Camera-type eye (tissue), 1 donor: ENCODE measurements at places on chromosomes 11 and 22. TPM values are rescaled to one million over a fixed set of nuclear protein-coding genes. Genes with fewer than 3 reads are reported as not detected.

Gene GAB4
- not detected for total RNA-seq

Gene GRIA4
- total RNA-seq = 163 TPM

Gene RFPL1
- not detected for total RNA-seq

Gene PRDM11
- total RNA-seq = 30.3 TPM

Gene GRK3
- 16.0 TPM for total RNA-seq

Gene ST13
- total RNA-seq = 191 TPM

Gene SCN2B
- total RNA-seq = 7.4 TPM

Gene GDPD4
- total RNA-seq = not detected

Gene OR56A1
- total RNA-seq = 0.11 TPM

Gene POU2AF1
- total RNA-seq = not detected
